Chondrocyte (in vitro differentiated cells): ENCODE measurements at places on chromosomes 6 and 20.

- DNase-seq: no peak
- no peak overlapping the region for H3K27ac ChIP-seq
- no peaks in the 10 kb centered on the region for H3K36me3 ChIP-seq
- H3K4me1 ChIP-seq: peaks cover 27% of the 10 kb centered on the region
Observed at GRCh38 chr6:26273673-26274588, 91.1 kb upstream of the BTN3A2 start.

DNA sequence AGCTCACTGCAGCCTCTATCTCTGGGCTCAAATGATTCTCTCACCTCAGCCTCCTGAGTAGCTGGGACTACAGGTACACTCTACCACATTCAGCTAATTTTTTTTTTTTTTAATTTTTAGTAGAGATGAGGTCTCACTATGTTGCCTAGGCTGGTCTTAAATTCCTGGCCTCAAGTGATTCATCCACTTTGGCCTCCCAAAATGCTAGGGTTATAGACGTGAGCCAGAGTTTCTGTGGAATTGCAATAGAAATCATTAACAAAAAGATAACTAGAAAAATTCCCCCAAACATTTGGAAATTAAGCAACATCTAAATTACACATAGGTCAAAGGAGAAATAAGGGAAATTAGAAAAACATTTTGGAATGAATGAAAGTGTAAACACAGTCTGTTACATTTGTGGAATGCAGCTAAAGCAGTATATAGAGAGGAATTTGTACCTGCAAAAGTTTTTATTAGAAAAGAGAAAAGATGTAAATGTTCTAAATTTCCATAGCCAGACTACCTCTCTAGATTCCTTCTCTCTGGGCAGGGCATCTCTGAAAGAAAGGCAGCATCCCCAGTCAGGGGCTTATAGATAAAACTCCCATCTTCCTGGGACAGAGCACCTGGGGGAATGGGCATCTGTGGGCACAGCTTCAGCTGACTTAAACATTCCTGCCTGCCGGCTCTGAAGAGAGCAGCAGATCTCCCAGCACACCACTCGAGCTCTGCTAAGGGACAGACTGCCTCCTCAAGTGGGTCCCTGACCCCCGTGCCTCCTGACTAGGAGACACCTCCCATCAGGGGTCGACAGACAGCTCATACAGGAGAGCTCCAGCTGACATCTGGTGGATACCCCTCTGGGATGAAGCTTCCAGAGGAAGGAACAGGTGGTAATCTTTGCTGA, 51.3 kb downstream of the ATRN start:
- no peak overlapping the region for H3K4me3 ChIP-seq
- H3K36me3 ChIP-seq: peaks cover 27% of the 10 kb centered on the region
- H3K27ac ChIP-seq: no peak overlapping the region
- H3K27me3 ChIP-seq: no peaks in the 10 kb centered on the region

DNA sequence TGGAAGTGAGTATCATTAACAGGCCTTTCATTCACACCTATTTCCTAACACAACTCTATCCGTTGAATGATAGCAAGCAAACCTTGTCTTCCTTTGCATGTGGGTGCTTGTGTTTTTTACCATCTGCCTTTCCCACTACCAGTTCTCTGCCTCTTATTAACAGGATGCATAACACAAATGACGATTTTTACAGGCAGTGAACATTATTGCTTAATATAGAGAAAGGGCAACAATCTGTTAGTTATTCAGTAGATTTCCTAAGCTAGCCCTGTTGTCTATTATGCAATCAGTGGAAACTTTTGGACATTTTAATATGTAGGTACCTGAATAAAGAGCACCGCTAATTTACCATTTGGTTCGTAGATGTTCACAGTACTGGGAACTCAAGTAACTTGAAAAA, 348.8 kb upstream of the PLCB4 start:
- peaks cover 3% of the 10 kb centered on the region for H3K36me3 ChIP-seq
- no peaks in the 10 kb centered on the region for H3K27me3 ChIP-seq
- H3K27ac ChIP-seq: no peak overlapping the region
- no peak for DNase-seq

GRCh38 chr6:33431880-33432541, 12.1 kb downstream of the SYNGAP1 start:
- H3K4me3 ChIP-seq: no peak overlapping the region
- no peak for DNase-seq
- H3K36me3 ChIP-seq: peaks cover 24% of the 10 kb centered on the region
- no peaks in the 10 kb centered on the region for H3K27me3 ChIP-seq
- peaks cover 54% of the 10 kb centered on the region for H3K4me1 ChIP-seq

GRCh38 chr6:43769526-43770371, at the start of gene VEGFA:
Gene VEGFA (plus strand): TSS chr6:43770211.
- H3K27me3 ChIP-seq: peaks cover under 1% of the 10 kb centered on the region
- H3K36me3 ChIP-seq: peaks cover 3% of the 10 kb centered on the region
- H3K27ac ChIP-seq: peak within 1 kb of the TSS; percentile 92
- no peak for DNase-seq

- H3K27ac ChIP-seq: no peak overlapping the region
- no peaks in the 10 kb centered on the region for H3K27me3 ChIP-seq
- no peak overlapping the region for H3K4me3 ChIP-seq
- no peak for DNase-seq
- H3K36me3 ChIP-seq: no peaks in the 10 kb centered on the region
Observed at GRCh38 chr6:34917626-34918285, 28.7 kb downstream of the ANKS1A start.

- peaks cover 55% of the 10 kb centered on the region for H3K4me1 ChIP-seq
- peak overlapping the region; percentile 87 for H3K27ac ChIP-seq
- H3K27me3 ChIP-seq: peaks cover 13% of the 10 kb centered on the region
- no peaks in the 10 kb centered on the region for H3K36me3 ChIP-seq
- no peak for DNase-seq
Observed at GRCh38 chr20:1390581-1391403, 2.1 kb downstream of the FKBP1A start.
